Activated T-helper 9 cell treated with anti-CD3 and anti-CD28 coated beads, Interleukin-2, amount 50 U/mL, for 16 hours (primary cell): ENCODE measurements at places on chromosomes 5 and 9.

DNA sequence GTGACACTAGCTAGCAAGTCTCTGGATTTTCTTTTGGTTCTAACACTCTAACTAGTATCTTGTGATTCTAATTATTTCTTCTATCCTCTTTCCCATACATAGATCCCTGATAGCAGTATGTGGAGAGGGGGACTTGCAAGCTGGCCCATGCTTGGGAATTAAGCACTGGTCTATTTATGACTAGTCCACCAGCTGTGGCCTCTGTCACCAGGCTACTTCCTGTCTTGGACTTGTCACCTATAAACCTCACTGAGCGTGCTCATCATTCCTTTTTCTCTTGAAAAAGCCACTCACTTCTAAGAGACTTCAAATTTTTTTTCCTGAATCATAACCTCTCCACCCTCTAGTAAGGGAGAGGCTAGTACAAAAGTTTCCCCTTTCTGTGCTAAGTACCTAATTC lies 32.3 kb upstream of the MAMDC2 start:
- DNase-seq = no peak

- no peak for DNase-seq
Measured at GRCh38 chr5:137415231-137415681, 83.9 kb downstream of the SPOCK1 start.

GRCh38 chr9:4375424-4376200 lies 75.7 kb upstream of the GLIS3 start:
- DNase-seq = no peak

DNA sequence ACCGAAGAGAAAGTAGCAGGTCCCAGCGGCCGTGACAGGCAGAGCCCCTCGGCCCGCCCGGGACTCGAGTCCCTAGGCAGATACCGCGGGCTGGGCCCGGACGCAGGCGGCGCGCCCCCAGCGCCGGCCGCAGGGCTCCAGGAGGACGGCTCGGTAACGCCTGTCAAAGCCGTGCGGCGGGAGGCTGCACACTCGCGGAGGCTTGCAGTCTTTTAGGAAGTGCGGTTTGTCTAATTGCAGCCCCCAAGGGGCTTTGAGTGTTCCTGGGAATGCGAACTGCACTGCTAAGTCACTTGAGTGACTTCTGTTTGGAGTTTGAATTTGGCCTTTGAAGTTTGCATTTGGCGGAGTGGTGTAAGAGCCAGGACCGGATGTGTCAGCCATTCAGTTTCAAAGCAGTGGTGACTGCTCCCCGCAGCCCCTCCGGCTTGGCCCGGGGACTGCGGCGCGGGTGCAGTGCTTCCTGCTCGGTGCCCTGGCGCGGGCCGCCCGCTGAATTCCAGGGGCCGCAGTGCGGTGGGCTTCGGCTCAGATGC lies 1.3 kb downstream of the MAP3K1 start:
- peak; percentile 45 for DNase-seq

DNA sequence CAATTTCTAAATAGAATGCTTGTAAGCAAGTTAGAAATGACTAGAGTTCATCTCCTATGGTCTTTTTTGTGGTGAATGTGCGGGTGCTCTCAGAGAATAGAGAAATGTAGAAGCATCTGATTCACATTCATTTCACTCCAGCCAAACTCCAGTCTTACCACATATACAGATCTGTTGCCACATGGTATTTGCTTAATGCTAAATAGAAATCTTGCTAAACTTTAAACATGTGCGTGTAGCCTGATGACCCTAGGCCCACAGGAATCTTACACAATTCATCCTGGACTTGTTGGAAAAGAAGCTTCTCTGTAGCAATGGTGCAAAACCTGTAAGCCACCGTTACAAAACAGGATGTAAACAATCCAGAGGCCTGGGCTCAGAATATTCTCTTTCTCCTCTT lies 135.2 kb downstream of the PCSK1 start:
- DNase-seq = no peak

- no peak for DNase-seq
Measured at GRCh38 chr5:67030289-67031056, 166.1 kb downstream of the CD180 start.
